ENCODE measurements at places on chromosomes 2 and 18.

DNA sequence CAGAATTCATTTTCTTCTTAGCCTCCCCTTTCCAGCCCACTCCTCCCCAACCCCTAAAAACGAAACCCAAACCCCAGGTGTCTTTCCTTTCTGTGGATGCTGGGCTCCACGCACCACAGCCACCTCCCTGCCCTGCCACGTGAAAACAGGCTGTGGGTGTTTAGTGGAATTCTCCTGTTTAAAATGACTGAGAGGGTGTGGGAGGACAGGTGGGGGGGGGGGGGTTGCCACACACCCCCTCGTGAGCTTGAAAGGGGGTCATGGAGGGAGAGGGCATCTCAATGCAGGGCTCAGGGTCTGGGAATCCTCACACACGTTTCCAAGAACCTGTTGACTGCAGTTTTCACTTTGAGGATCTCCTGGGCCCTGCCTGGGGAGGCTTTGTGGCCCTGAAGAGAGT lies 110.3 kb downstream of the FAM210A start:
- no peak for DNase-seq

GRCh38 chr2:187228986-187229385 lies 219.1 kb downstream of the CALCRL start:
- DNase-seq: no peak

- no peak for DNase-seq
Measured at GRCh38 chr2:11235583-11235982, 80.3 kb downstream of the SLC66A3 start.

DNA sequence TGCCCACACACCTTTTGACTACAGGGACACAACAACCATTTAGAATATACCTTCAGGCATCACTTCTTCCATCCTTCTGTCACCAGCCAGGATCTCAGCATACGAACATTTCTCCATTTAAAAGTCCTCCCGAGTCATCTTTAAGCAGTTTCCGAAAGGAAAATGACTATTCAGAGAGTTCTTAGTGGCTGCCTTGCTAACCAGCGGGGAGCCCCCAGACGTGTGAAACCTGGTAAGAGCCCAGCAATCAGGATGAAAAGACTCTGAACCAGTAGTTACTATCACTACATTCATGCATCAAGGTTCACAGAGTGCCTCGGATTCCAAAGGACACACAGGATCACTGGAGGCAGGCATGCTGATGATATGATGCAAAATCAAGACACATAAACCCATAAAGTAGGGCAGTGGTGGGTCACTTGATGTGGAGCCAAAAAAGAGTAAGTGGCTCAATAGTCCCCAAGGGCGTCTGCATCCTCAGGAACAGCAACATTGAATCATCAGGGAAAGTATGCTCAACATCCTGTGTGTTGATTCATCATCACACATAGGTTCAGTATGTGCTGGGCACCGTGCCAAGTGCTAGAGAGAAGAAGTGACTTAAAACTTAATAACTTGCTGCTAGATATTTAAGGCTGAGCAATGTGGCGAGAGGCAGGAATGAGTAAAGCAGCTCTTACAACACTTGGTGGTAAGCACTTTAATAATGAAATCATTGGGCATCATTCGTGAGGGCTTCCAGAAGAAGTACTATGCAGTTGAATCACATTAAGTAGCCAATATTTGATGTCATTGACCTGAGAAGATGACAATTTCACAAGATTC lies 4.4 kb downstream of the CCL20 start:
- no peak for DNase-seq

- DNase-seq: no peak
Measured at GRCh38 chr18:74828200-74828599, 230.5 kb downstream of the ZNF407 start.
